Progenitor cell of endocrine pancreas (in vitro differentiated cells): ENCODE measurements at places on chromosomes 12 and 14.

GRCh38 chr12:75305412-75306332, 24.5 kb downstream of the CAPS2 start:
- DNase-seq: no peak

DNA sequence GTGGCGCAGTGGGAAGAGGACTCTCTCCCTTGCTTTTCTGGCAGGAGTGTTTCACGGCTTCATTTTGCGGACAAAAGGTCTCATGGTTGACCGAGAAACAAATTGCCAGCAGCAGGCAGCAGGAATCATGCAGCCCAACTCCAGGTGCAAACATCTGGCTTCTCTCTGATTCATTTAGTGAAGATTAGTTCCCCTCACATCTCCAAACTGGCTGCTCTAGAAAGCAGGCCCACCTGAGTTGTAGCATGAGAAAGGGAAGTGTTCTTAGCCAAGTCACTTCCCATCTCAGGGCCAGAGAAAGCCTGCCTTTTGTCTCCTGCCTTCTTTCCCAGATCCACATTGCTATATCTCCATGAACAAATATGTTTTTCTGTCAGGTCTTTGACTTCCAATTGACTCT, 120.8 kb upstream of the CCDC196 start:
- DNase-seq: no peak

- DNase-seq: no peak
These were observed 163.5 kb downstream of the CCER1 start for GRCh38 chr12:90791445-90791844.

DNA sequence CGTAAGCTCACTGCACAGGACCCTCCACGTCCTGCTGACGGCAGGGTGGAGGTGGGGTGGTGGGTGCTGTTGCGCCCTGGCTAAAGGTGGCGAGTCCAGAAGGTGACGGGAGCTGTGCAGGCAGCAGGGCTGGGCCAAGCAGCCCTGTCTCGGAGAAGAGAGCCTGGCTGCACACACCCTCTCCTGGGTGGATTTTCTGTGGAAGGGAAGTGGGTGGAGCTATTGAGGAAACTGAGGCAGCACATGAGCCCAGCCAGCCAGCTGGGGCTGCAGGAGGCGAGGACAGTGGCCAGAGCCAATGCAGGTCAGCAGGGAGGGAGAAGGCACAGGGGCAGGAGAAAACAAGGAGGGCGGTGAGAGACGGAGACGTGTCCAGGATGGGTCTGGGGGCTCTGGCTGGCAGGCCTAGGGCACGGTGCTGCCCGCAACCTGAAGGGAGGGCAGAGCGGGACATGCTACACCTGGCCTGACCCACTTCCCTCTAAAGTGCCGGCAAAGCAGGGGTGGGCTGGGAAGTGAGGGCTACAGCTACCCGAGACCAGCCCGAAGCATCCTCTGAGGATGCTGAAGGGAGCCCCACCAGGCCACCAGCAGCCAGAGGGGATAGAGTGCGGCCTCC, 20.5 kb downstream of the BTBD6 start:
- no peak for DNase-seq

GRCh38 chr14:73457924-73458182, 493 bp downstream of the NUMB start:
- no peak for DNase-seq

DNA sequence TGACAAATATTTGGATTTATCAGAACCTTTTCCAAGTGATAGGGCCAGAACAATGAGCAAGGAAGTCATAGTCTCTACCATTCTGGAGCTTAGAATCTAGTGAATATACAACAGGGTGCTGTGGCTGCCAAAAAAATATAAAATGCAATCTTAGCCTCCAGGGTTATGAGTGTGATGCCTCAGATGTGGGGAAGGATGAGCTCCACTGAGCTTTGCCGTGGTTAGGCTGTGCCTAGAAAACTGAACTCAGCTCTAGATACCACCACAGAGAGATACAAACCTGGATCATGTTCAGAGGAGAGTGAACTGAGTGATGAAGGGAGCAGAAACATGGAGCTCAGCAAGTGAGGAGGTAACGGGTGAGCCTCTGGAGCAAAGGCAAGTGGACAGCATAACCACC, 138.1 kb upstream of the HIF1A start:
- no peak for DNase-seq

DNA sequence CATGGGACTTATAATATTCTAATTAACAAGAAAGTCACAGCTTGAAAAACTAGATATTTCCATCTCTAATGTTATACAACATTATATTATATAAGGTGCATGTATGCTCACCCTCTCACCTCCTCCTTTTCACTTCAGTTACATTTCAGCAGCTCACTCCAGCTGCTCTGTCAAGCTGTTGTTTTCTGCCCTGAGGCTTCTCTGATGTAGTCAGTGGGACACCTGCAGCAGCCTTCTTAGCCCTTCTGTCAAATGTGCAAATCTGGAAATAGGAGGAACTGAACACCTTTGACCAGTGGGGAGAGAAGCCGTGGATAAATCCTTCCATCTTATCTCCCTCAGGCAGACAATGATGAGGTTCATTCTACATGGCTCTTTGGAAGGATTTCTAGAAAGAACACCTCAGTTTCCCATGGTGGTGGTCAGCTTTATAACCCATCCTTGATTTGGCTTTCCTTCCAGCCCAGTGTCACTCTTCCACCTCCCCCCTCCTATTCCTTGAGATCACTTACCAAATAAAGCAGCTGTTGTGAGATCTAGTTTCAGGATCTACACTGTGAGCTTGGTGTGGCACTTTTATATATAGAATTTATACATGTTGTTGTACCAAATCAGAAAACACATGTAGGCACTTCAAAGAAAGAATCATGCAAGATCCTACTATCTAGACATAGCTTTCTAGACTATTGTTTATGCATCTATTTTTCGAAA, 79.6 kb upstream of the STK38L start:
- no peak for DNase-seq

GRCh38 chr14:32724867-32725471, 213.7 kb upstream of the NPAS3 start:
- no peak for DNase-seq

DNA sequence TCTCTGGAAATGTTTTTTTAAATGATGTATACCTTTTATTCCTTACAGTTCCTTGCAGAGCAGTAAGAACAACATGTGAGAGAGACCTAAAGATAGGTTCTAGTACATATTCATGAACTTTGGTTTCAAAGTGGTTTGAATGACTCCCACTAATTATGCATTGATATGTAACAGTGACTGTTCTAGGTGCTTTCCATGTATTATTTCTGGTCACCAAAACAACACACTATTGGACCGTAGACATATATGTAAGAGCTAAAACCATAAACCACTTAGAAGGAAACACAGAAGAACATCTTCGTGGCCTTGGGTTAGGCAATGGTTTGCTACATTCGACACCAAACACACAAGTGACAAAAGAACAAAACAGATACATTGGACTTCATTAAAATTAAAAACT, 37.9 kb downstream of the SOX5 start:
- no peak for DNase-seq

DNA sequence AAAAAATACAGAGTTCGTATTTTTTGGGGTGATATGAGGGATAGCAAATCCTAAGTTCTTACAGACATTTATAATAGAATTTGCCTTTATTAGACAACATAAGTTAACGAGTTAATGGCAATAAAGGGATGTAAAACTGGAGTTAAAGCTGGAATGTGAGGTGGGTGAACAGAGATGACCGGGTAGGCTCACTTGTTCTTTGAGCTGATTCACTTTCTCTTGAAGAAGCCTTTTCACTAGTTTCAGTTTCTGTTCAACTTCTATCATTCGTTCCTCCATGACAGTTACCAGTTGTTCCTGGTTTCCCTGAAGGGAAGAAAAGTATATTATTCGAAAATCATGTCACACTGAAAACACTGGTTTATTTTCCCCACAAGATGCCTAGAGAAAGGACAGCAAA, 57.7 kb upstream of the SAV1 start:
- no peak for DNase-seq

DNA sequence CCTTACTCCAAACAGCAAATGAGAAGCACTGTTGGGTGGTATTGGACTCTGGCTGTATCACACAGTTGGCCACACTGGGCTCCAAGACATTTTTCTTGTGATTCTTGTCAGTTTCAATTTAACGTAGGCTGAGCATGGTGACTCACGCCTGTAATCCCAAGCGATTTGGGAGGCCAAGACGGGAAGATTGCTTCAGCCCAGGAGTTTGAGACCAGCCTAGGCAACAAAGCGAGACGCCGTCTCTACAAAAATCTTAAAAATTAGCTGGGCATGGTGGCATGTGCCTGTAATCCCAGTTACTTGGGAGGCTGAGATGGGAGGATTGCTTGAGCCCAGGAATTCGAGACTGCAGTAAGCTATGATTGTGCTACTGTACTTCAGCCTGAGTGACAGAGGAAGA, 35.3 kb upstream of the PLEKHD1 start:
- no peak for DNase-seq

DNA sequence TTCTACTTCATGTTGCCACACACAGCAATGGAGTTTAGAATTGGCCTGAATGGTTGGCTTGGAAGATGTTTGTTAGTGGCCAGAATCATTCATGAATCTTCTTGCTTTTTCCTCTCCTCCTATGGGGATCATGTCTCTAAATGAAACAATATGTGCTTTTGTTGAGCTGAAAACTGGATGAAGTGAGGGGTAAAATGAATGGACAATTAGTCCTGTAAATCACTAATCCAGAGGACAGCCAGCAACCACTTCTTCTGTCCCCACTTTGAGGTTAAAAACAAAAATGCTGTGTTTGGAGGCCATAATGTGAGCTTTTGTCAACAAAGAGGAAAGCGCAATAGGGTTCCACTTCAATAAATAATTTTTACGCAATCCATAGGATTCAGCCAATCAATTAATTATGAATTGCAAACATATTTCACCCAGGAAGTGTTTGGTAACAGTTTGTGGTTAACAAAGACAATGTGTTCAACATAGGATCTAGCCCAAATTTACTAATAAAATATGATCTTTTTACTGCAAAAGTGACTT, 30.3 kb upstream of the AMIGO2 start:
- DNase-seq: no peak

- peak; percentile 69 for DNase-seq
These were observed 201.9 kb downstream of the DAD1 start for GRCh38 chr14:22386924-22387775.

- no peak for DNase-seq
These were observed 78.4 kb upstream of the NUDT4 start for GRCh38 chr12:93299262-93299846.

- DNase-seq: no peak
These were observed 24.2 kb upstream of the ADAMTS20 start for GRCh38 chr12:43576162-43576561.

- no peak for DNase-seq
These were observed 159.2 kb upstream of the LRIG3 start for GRCh38 chr12:59079472-59079871.

GRCh38 chr14:54483846-54484245, 4.9 kb downstream of the GMFB start:
- DNase-seq: no peak

DNA sequence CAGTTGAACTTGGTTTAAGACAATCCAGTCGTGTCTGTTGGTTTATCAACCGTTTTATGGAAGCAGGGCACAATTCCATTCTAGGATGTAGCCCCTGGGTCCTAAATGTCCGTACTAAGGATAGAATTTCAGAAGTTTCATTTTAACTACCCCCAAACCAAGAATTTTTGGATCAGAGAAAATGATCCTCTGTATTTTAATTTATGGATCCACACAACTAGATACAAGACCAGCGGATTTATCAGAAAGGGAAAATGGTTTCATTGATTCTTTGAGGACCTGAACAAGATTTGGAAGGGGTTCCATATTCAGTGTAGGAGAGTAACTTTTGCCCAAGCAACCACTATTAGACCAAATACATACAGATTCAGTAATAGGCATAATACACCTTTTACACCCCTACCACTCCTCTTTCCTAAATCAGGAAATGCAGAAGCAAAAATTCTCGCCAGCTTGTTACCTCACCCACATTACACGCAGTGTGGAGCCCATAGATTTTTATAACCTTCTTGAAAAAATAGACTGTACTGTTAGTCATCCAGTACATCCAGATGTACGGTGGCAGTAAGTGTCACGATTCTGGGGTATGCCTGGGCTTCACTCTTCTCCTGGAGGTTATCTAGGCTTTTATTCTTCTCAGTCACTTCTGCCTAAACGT, 1.4 kb upstream of the FBXL14 start:
- no peak for DNase-seq

- no peak for DNase-seq
These were observed 50.2 kb downstream of the TRAFD1 start for GRCh38 chr12:112175361-112176155.

- DNase-seq: no peak
These were observed 21.6 kb downstream of the TRPV4 start for GRCh38 chr12:109811624-109811995.

- no peak for DNase-seq
These were observed 891 bp downstream of the SPRYD4 start for GRCh38 chr12:56469007-56469930.

GRCh38 chr14:105918496-105919262, 392.3 kb downstream of the TMEM121 start:
- DNase-seq: no peak

DNA sequence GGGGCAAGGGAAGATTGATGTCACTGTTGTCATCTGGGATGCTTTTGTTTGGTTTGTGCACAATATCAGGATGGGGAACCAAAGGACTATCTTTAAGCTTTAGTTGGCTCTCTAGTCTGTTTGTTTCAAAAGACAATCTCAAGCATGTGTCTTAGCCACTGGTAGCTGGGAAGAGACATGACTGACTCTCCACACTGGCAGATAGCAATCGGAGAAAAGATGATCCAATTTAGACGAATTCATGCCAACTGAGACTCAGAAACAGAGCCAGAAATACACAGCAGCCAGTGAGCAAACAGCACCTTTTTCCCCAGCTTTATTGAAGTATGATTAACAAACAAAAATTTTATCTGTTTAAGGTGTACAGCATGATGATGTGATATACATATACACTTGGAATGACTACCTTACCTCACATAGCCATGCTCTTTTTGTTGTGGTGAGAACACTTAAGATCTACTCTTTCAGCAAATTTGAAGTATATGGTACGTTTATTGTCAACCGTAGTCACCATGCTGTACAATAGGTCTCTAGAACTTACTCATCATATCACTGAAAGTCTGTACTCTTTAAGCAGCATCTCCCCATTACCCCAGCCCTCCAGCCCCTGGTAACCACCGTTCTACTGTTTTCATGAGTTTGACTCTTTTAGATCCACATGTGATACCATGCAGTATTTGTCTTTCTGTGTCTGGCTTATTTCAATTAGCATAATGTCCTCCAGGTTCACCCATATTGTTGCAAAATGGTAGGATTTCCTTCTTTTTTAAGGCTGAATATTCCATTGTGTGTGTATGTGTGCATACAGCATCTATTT, 50.6 kb downstream of the DUSP16 start:
- no peak for DNase-seq

DNA sequence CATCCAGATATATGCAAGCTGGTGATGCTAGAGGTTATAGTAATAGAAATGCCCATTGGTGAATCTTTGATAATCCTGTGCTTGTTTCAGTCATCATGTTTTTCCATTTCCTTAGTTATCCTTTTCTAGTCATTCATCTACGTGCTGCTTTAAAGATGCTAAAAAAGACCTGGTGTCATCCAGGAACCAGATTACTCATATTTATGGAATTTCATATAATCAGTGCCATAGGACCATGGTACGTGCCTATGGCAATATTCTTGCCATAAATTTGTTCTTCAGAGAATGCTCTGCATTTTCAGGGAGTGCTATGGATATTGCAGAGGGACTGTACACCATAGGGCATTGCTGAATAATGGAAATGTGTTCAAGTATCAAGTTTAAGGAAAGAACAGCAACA, 267.3 kb downstream of the AKAP6 start:
- no peak for DNase-seq

- peak; percentile 32 for DNase-seq
These were observed 1.5 kb downstream of the IRF2BPL start for GRCh38 chr14:77026930-77027537.

GRCh38 chr12:72388322-72388721, 116.2 kb downstream of the TRHDE start:
- no peak for DNase-seq

GRCh38 chr12:111413442-111414086, 7.8 kb downstream of the SH2B3 start:
- no peak for DNase-seq
